T-helper 9 cell (primary cell): ENCODE measurements at places on chromosomes 5 and 9.

- no peak for DNase-seq
These were observed 5.6 kb downstream of the EXD3 start for GRCh38 chr9:137417161-137418021.

- DNase-seq = no peak
These were observed 49.8 kb downstream of the SH3GL2 start for GRCh38 chr9:17628624-17629023.

GRCh38 chr9:97647996-97648395, 14.4 kb downstream of the NCBP1 start:
- no peak for DNase-seq

DNA sequence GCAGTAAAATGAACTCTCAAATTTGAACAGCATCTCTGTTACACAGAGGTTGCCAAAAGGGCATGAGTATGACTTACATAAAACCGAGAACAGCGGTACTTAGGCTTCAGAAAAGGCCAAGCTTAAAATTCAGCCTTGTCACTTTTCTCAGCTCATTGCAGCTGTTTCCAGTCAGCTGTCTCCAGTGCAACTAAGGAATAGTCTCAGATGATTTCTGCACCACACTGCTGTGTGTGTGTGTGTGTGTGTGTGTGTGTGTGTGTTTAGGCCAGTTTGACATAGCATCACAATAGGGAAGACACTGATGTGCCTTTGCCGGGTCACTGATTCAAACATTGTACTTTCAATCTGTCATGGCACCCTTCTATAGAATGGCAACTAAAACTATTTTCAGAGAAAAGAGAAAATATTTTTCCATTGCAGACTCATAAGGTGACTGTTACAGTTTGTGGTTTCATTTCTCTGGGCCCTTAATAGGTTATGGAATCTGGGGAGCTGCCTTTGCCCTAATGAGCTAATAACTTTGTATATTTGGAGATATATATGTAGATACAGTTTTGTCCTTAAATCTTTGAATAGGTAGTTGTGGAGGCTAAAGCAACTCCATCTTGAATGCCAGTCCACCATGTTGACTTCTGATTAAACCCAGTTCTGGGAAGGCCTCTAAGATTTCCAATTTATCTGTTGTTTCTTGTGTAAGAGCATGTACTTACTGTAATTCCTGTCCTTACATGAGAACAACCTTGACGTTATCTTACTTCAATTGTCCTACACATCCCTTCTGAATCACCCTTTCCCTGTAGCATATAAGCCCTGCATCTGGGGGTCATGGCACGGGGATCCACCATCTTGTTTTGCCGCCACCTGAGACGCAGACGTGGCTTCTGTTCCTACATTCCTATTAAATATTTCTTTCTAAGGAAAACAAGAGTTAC, 4.5 kb downstream of the LSM11 start:
- DNase-seq = no peak

DNA sequence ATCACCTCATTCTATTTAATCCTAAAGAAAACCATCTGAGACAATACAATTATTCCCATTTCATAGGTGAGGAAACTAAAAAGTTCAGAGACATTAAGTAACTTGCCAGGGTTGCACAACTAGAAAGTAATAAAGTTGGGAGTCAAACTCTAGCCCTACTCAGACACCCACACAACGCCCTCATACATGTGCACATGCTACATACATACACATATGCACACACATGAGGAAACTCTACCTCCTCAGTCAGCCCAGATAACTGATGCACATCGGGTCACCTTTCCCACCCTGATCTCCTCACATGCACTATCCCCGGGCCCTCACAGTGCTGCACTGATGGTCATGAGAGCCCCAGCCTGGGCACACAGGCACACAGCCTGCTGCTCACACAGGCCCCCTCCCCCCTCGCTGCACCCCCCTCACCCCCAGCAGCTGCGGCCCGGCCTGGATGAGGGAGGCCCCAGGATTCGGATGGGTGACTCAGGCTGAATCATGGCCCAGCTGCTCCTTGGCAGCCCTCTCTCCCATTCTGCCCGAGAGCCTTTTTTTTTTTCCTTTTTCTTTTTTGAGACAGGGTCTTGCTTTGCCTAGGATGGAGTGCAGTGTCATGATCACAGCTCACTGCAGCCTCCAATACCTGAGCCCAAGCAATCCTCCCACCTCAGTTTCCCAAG, 5.0 kb upstream of the GPRIN1 start:
- no peak for DNase-seq

- no peak for DNase-seq
These were observed 204.7 kb downstream of the TTLL11 start for GRCh38 chr9:121888438-121888775.

- no peak for DNase-seq
These were observed 1079.4 kb upstream of the COX7C start for GRCh38 chr5:85538362-85538761.

- DNase-seq = no peak
These were observed 49.4 kb upstream of the ERBIN start for GRCh38 chr5:65876970-65877369.

DNA sequence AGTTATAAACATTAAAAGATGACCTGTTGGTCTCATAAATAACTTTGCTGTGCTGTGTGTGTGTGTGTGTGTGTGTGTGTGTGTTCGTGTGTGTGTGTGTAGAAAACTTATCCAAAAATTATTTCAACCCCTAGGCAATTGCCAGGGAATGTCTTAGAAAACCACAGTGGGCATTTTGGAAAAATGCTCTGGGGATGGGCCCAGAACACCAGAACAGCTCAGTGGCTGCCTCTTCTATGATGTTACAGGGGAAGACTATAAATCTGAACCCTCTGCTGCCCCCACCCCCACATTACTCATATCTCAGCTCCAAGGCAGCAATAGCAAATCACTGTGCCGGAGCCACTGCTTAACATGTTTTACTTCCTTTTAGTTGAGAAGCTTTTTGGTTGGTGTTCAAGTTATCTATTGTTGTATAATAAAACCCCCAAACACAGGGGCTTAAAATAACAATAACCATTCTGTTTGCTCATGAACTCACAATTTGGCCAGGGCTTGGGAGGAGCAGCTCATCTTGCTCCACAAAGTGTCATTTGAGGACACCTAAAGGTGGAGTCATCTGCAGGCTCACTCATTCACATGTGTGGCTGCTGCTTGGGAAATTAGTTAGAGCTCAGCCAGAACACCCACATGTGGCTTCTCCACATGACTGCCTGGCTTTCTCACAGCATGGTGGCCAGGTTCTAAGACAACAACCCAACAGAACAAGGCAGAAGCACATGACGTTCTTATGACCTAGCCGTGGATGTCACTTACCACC, 40.4 kb downstream of the ACTBL2 start:
- no peak for DNase-seq
